Motor neuron (in vitro differentiated cells): ENCODE measurements at places on chromosomes 2 and 18. TPM values are rescaled to one million over a fixed set of nuclear protein-coding genes. Genes with fewer than 3 reads are reported as not detected.
A peak's percentile ranks its signal among the peaks of the same experiment; 100 is the strongest.

DNA sequence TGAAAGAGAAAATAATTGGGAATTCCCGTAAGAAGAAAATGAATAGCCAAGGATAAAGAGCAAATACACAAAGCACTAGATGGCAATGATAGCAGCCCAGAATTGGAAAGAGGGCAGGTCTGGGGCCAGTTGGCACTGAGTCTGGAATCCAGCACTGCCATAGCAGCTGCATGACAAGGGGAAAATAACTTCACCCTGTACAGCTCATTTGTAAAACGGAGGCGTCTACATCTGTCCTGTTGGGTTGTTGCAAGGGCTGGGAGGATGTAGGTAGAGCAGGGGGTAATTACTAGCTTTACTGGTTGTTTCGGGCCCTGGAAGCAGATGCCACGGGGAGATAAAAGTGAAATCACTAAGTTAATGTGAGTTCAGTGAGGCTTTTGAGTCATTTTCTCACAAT is 110.0 kb upstream of the RASGRP3 start:
- no peak for ATAC-seq

- ATAC-seq: no peak
These were observed 19.6 kb upstream of the DNAH7 start for GRCh38 chr2:196088203-196088602.

DNA sequence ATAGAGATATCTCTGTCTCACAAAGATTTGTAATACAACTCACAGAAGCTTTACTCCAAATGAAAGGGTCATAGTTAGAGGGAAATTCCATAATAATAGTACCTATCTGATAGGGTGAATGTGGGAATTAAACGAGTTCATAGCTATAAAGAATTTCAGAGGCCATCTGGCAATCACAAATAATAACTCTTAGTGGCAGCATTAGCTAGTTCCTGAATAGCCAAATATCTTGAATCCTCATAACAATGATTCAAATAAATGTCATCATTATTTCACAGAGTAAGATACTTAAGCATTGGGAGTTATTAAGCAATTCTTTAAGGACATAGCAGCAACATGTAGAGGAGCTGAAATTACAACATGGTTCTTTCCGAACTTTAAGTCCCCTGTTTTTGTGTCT is 1265.0 kb upstream of the PIK3C3 start:
- ATAC-seq: no peak

The UGT1A5 gene
- 0.47 TPM in 1 of 2 replicates, not detected in the other for total RNA-seq

DNA sequence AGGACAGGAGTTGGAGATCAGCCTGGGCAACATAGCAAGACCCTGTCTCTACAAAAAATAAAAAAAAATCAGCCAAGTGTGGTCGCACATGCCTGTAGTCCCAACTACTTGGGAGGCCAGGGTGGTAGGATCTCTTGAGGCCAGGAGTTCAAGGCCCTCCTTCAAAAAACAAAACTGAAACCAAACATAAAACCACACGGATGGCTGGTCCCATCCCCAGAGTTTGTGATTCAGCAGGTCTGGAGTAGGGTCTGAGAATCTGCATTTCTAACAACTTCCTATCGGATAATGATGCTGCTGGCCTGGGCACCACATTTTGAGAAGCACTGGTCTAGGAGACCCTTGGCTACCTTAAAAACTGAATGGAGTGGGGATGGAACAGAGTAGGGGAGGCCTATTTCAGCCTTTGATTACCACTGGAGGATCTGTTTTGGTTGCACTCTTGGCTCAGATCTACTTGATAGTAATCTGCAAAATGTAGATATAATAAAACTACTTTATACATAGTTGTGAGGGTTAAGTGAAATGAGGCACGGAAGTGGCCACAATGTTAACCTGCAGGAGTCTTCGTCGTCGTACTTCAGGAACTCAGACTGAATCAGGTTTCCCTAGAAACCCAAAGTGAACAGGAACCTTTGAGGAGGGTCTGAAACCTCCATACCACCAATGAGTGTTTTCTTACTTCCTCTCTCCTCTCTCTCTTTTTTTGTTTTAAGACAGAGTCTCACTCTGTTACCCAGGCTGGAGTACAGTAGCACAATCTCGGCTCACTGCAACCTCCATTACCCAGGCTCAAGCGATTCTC is 25.5 kb upstream of the NFE2L2 start:
- ATAC-seq: no peak

DNA sequence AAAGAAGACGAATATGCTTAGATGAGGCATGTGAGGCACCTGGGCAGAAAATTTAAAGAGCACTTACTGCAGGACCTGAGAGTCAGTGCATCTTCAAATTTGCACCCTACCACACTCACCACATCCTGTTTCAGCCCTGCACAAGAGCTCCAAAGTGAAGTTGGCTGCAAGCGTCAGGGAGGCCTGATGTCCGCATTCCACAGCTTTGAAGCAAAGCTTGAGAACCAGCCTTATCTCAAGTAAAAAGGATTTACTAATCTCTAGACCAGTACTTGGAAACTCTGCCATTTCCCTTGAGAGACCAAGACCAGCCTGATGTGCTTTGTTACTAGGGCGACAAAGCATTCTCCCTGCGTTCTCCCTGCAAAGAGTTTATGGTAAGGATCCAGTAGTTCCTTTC is 3.4 kb upstream of the ASNSD1 start:
- no peak for ATAC-seq

DNA sequence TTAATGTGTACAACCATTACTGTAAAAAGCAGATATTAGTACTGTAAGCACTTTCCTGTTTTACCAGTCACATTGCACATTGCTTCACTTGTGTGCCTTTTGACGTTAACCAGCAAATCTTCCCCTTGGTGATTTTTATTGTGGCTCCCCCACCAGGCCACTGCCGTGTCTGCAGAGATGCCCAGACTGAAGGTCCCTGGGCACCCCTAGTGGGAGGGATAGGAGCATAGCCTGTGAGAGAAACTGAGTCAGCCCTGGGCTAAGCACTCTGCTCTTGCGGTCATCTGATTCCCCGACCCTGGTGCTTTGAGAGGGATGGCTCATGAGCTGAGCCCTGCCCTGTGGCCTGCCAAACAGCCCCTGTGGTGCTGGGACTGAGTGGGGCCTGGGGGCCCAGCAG is 73.4 kb downstream of the INPP4A start:
- peak; percentile 12 for ATAC-seq
